Renal cortex interstitium (tissue), 15 donors: ENCODE measurements at places on chromosomes 11 and 22. TPM values are rescaled to one million over a fixed set of nuclear protein-coding genes. Genes with fewer than 3 reads are reported as not detected.

DNA sequence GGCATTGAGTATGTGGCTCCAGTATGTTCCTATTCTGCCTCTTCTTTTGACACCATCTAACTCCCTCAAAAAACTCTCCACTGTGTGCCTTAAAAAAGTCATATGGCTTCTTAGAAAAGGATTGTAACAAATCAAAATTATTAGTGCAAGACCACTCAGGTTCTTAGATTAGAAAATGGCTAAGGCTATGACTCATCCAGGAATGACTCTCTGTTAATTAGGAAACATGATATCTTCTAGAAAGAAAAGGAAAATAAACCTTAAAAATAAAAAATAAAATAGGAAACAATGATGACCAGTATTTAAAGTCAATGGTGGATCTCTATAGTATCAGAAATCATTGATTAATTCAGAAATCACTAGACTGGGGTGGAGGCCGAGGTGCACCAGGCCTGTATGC, 21.7 kb downstream of the SLC25A17 start:
- no peak for DNase-seq

DNA sequence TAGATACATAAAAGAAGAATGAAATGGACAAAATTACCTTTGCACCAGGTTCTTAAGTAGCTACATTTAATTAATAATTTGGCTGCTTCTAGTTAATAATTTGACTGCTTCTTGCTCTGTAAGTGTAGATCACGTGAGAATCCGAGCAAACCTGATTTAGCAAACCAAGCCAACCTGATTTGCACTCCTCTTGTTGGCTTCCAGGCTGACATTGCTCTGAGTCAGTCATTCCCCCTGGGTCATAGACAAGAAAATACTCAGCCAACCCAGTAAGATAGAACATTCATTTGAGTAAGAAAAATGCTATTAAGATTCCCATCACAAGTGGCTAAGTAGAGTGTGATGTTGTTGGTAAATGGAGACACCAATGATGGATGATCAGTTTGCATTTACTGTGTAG, 304.1 kb downstream of the C11orf87 start:
- no peak for DNase-seq

Gene SULT4A1
- polyA plus RNA-seq, result 5.6 TPM

Gene TEX54
- polyA plus RNA-seq, result 0.42 TPM

DNA sequence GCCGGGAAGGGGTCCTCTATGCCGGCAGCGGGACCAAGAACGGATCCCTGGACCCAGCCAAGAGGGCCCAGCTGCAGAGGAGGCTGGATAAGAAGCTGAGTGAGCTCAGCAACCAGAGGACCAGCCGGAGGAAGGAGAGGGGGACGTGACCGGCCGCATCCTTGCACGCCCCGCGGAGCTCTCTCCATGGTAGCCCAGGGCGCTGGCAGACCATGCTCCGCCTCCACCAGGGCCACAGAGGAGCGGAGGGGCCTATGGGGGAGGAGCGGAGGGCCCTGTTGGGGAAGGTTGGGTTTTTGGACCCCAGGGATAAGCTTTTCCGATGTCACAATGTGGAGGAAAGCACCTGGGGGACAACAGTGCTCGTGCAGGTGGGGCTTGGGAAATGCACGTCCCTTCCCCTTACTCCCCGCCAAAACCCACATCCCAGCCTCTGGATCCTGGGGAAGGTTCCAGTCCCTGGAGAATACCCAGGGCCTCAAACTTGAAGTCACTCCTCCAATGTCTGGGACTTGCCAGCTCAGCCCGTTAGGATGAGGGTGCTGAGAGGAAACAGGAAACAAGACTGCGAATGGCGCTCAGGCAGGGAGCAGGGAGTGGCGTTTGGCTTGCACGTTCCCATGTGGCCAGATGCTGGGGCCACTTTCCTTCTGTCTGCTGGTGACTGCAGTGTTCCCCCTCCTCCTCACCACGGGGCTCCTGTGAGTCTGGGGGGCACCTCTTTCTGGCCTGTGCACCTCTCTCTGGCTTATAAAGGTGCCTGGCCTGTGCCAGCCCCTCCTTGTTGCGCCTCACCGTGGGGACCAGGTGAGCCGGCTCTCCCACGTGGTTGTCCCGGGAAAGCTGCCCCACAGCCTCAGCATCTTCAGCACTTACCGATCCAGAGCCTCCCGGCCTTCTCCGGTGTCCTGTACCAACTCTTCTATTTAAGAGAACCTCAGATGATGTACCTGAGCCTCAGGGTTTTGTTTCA, 36.2 kb downstream of the IGHMBP2 start:
- DNase-seq, result no peak

- DNase-seq, result no peak
These were observed 71.6 kb upstream of the AKIP1 start for GRCh38 chr11:8839306-8839956.
